Muscle of leg (tissue), 16 donors: ENCODE measurements at places on chromosomes 7 and 10.

DNA sequence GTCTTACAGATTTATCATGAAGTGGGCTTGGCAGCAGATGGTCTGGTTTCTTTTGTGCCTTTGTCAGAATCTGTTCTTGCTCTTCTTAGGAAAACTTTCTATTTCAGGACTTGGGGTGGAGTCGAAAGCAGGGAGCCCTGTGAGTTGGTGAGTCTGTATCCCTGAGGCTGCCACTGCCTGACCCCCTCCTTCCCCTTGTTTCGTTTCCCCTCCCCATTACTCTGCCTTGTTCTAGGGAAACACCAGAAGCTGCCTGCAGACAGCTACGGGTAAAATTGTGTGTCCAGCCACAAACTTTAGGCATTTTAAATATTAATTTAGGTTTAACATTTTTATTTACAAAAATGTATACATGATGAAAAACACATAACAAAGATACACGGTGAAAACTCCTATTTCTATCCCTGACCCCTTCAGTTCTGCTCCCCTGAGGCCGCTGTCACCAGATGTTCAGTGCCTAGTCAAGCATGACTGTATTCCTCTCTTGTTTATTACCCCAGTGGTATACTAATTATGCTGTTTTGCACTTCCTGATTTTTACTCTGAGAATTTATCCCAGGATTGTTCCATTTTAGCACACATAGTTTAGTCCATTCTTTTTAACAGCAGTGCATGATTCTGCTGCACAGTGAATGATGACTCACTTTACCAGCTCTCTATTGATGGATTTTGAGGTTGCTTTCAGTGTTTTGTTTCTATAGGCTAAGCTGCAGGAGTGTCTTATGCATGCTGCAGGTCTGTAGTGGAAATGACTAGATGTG, 9.1 kb downstream of the TSPAN14 start:
- DNase-seq: peak; percentile 54

GRCh38 chr7:25517906-25518305, 289.6 kb upstream of the NPVF start:
- DNase-seq: no peak

- no peak for DNase-seq
Measured at GRCh38 chr10:24701447-24701846, 22.2 kb downstream of the ARHGAP21 start.

GRCh38 chr7:28395831-28396230, 16.5 kb upstream of the CREB5 start:
- DNase-seq: no peak

- no peak for DNase-seq
Measured at GRCh38 chr10:91050371-91051034, 129.6 kb upstream of the ANKRD1 start.

DNA sequence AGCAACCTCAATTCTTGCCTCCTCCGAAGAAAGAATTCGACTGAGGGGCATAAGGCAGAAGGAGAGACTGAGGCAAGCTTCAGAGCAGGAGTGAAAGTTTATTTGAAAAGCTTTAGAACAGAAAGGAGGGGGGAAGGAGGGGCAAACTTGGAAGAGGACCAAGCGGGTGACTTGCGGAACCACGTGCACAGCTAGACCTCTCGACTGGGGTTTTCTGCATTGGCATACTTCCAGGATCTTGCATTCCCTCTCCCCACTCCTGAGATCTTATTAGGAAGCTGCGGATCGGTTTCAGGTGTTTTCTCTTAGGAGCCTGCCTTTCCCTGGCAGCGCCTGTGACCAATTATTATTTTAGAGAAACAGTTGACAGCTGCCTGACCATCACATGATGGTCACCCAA, 20.3 kb upstream of the CPXM2 start:
- no peak for DNase-seq

DNA sequence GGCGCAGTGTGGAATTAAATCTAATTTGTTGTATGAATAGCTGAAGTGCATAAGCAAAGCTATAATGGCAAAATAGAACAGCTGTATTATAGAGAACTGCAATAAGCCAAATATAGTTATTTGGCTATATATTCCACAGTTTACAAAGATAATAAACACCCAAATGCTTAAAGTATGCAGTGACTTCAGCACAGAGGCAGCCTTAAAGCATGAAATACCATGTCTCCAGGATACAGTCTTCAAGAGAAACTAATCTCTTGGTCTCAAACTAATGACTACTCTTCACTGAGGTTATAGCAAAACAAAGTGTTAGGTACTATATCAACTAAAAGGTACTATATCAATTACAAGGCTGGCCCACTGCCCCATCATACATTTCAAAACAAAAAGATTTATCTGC, 48.0 kb downstream of the NT5C2 start:
- DNase-seq: peak; percentile 52

DNA sequence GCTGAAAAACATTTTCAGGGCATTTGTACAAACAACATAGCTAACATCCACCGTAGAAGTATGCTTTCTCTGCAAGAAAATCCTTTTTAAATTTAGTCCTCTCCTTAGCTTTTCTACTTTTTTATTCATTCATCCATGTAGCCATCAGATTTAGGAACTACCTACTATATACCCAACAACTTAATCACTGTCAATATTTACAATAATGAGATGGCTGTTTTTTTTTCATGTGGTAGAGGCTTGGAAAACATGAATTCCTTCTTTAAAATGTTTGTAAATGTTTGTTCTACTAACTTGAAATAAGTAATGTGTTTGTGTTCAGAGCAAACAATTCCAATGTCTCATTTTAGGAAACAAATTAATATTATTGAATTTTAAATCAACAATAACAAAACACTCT, 78.2 kb upstream of the CAV2 start:
- no peak for DNase-seq

- DNase-seq: no peak
Measured at GRCh38 chr7:43678315-43678714, 51.0 kb downstream of the COA1 start.

- peak; percentile 44 for DNase-seq
Measured at GRCh38 chr10:90319188-90319914, 538.5 kb downstream of the HTR7 start.

GRCh38 chr10:86899670-86900276, 57.6 kb downstream of the MMRN2 start:
- peak; percentile 84 for DNase-seq

DNA sequence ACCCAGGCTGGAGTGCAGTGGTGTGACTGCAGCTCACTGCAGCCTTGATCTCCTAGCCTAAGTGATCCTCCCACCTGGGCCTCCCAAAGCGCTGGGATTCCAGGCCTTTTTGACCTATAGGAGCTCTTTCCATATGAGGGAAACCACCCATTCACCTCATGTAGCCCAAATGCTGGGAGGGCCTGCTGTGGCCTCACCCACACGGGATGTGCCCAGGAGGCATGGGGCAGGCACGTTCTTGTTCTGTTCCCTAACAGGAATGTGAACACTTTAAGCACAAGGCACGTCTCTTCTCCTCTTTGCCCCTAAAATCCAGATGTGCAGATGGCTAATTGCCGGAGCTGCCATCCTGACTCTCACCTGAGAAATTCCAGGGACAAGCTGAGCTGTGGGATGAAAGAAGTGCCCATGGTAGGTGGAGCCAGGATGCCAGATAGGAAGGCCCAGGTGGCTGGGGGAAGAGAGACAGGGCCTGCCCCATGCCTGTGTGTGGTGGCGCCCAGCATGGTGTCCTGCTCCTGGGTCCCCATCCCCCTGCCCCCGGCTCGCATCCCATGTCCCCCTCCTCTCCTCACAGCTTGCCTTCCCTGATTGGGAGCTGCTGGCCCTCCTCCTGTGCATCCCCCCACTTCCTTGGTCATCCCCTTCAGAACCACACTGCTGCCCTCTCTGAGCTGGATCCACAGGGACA, 17.3 kb downstream of the CAMK2B start:
- no peak for DNase-seq

- DNase-seq: peak; percentile 49
Measured at GRCh38 chr10:5531558-5532306, 7.0 kb downstream of the CALML3 start.

GRCh38 chr10:132826524-132827422, 40.8 kb upstream of the NKX6-2 start:
- DNase-seq: no peak

GRCh38 chr10:75399461-75400162, 2.0 kb downstream of the ZNF503 start:
- DNase-seq: peak; percentile 86

- no peak for DNase-seq
Measured at GRCh38 chr10:5496261-5497250, 2.8 kb downstream of the CALML5 start.

DNA sequence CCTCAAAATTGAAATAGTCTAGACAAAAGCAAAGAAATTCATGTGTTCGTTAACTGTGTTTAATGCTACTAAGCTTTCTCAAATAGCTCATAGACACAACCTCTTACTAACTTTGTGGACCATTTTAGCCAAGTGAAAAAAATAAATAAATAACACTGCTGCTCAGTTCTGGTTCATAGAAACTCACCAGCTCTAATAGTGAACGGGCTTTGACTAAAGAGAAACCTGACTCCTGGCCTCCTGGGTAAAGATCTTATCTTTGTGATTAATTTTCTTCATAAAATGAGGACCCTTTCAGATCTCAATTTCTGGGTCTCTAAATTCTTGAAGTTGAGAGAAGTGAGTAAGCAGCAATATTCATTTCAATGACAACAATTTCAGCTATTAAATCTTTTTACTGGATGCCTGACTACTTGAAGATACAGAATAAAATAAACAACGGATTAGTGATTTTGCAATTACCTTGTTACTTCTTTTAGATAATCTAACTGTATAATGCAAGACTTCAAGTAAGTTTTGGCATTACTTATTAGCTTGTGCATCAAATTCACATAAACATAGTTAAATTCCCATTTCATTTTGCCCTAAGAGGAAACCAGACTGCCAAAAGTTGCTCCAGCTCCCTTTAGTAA, 3.1 kb downstream of the CADPS2 start:
- DNase-seq: no peak

- peak; percentile 54 for DNase-seq
Measured at GRCh38 chr10:35486297-35486990, 118.7 kb upstream of the GJD4 start.

DNA sequence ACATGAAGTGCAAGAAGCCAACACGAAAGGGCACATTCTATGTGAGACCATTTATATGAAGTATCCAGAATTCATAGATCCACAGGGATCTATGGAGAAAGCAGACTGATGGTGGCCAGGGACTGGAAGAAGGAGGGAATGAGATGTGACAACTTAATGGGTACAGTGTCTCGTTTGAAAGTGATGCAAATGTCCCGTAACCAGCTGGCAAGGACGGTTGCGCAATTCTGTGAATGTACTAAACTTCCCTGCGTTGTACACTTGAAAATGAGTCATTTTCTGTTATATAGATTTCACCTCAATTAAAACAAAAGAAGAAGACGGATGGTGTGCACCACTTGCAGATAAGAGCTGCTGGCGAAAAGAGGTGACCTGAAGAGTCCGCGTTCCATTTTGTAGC, 861.1 kb downstream of the TYW1 start:
- DNase-seq: no peak

DNA sequence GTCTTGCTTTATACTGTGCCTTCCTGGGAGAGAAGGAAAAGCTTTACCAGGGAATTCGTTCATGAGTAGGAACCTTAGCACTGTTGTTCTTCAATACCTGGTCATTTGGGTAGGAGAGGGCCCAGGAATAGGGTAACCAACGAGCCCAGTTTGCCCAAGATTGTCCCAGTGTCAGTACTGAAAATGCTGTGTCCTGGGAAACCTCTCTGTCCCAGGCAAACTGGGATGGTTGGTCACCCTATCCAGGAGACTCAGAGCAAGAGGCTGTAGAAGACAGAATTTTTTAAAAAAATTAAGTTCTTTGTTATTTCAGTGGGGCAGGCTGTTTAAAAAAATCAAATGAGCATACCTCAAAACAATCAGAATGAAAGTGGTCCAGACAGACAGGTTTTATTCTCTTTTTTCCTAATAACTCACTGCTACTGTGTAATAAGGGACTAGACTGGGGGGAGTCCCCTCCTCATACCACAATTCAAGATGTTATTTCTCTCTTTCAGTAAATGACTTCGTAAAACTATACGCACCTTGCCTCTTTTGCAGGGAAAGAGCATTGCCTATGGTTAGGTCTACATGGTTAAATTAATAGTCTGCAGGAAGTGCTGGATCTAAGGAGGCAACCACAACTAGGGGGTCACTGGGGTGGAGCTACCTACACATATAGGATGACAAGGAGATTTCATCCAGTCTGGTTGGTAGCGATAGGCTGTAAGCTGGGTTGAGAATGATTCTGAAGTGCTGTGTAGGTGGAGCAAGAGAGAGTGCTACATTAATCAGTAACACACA, 41.1 kb upstream of the FAM133B start:
- no peak for DNase-seq

DNA sequence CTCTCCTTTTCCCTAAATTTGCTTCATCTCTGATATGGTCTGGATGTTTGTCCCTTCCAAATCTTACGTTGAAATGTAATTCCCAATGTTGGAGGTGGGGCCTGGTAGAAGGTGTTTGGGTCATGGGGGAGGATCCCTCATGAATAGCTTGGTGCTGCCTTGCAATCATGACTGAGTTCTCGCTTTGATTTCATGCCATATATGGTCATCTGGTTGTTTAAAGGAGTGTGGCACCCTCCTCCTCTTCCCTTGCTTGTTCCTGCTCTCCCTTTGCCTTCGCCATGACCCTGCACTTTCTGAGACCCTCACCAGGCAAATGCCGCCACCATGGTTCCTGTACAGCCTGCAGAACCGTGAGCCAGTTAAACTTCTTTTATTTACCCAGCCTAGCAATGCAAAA, 14.5 kb downstream of the NOBOX start:
- no peak for DNase-seq

DNA sequence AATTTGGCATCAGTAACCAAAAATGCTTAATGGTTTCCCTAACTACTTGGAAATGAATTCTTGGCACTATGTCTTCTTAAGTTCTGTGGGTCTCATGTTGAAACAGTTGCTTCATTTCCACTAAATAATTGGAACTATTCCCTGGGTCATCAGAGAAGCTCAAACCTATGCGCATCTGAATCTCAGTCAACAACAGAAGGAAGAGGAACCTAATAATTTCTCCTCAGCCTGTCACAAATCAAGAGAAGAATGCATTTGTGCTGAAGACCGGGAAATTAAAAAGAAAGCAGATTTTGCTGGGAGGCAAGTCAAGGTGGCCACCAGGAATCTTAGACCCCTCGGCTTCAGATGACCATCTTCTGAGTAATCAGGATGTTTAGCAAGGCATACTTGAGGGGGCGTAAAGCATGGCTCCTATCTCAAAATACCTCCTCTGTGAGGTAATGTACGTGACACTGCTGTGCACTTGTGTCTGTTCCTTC, 41.4 kb downstream of the TOMM7 start:
- no peak for DNase-seq

DNA sequence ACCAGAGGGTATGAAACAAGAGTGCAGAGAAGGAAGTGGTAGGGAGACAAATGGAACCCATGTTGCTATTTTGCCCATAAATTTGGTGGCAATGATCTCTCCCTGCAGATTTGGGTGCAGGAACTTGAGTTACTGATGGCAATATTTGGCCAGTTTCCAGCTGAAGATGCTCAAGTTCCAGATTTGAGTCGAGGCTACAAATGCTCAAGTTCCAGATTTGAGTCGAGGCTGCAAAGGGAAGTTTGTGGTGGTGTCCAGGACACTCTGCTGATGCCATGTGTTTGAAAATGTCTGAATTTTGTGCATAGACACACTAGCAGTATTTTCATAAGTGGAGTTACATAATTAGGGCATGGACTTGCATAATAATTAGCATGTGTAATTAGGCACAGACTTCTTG, 40.8 kb downstream of the TBXAS1 start:
- peak; percentile 39 for DNase-seq

- DNase-seq: no peak
Measured at GRCh38 chr10:14583252-14583651, 191.4 kb downstream of the FAM107B start.

- no peak for DNase-seq
Measured at GRCh38 chr10:36253731-36254130, 611.6 kb upstream of the FZD8 start.

- DNase-seq: no peak
Measured at GRCh38 chr10:59303018-59303417, 59.3 kb downstream of the FAM13C start.
